Osteoblast (primary cell): ENCODE measurements at places on chromosomes 16 and 17. TPM values are rescaled to one million over a fixed set of nuclear protein-coding genes. Genes with fewer than 3 reads are reported as not detected.

DNA sequence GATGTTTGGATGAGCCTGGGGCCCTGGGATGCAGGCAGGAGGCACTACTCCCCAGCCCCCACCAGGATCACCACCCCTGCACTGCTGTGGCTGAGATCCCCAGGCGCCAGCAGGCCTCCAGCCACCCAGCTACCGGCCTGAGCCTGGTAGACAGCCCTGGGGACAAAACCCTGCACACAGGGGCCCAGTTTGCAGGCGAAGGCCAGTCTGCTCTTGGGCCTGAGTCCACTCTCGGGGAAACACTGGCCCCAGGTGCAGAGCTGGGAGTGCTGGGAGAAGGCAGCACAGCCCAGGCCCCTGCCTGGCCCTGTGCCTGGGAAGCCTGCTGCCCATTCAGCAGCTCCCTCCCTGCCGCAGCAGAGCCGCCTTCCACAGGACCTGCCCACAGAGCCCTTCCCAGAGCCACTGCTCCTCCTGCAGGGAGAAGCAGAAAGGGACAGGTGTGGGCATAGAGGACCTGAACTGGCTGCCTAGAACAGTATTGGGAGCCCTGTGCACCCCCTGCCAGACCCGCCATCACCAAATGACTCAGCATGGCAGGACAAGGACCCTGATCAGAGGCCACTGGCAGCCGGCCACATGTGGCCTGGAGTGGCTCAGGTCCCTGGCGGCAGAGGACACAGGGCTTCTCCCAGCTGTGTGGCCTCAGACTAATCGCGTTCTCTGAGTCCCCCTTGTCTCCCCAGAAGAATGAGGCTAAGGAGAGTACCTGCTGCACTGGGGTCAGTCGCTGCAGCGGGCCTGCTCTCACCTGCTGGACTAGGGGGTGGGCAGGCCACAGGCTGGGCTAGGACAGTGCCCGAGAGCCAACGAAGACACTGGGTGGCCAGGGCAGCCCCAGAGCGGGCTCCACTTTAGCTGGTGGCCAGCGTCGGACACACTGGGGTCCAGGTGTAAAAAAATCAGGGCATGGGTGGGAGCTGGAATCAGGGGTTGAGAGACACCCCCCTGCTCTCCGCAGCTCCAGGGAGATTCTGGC lies 10.7 kb downstream of the MSRB1 start:
- no peak for DNase-seq

DNA sequence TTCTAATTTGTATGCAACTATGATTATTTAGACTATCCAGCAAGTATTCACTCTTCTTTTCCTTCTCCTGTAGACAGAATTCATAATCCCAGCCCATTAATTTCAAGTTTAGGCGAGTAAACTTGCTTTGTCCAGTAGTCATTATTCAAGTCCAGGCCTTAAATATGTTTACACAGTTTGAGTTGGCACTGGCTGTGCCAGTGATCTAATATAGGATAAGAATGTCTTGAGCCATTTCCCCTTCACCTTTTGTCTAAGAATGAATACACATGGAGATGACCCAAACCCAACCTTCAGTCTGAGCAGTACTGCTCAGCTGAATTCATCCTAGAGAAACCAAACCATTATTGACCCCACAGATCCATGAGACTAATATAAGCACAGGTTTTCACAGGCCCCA lies 930.4 kb upstream of the CDH8 start:
- no peak for DNase-seq

The NKD1 gene
- total RNA-seq: under 0.01 TPM in 2 replicates

The TPPP3 gene
- total RNA-seq: 0.59 and 0.72 TPM in 2 replicates
